ENCODE measurements at places on chromosomes 5 and 9. TPM values are rescaled to one million over a fixed set of nuclear protein-coding genes. Genes with fewer than 3 reads are reported as not detected.

The OR2Y1 gene
- not detected for total RNA-seq

The IL4 gene
- total RNA-seq = not detected

DNA sequence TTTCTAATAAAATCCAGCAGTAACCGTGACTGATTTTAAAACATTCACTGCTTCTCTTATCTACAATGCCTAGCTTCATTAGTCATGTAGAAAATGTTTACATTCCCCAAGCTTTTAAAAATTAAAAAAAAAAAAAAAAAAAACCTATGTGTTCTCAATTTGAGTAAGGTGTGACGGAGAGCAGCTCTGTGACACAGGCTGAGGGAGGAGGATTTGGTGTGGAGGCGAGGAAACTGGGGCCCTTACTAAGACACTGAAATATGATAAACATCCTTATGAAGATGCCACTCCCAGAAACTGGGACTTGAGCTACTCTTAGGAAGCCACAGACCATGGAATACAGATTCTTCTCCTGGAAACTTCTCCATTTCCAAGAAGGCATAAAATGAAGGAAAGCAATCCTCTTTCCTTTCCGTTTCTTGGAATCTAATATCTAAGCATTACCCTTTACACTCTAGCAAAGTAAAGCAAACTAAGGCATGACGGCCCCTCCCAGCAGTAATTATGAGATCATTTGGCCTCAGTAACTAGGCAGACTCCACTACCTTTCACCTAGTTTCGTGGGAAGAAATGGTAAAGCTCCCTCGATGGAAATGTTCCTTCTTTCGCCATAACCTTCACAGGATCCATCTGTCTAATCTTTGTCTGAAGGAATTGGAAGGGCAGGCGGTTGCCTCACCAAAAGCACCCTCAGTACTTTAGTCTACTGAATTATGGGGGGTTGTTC, 23.5 kb downstream of the GRAMD2B start:
- DNase-seq = no peak

- DNase-seq = peak; percentile 68
Measured at GRCh38 chr5:91212714-91213092, 170.4 kb downstream of the ARRDC3 start.

- DNase-seq = no peak
Measured at GRCh38 chr5:10828241-10828640, 67.2 kb upstream of the DAP start.

The IL33 gene
- 38.0 TPM for total RNA-seq

GRCh38 chr5:145062280-145063062, 772.7 kb downstream of the PRELID2 start:
- DNase-seq = no peak

The PRDM9 gene
- not detected for total RNA-seq

DNA sequence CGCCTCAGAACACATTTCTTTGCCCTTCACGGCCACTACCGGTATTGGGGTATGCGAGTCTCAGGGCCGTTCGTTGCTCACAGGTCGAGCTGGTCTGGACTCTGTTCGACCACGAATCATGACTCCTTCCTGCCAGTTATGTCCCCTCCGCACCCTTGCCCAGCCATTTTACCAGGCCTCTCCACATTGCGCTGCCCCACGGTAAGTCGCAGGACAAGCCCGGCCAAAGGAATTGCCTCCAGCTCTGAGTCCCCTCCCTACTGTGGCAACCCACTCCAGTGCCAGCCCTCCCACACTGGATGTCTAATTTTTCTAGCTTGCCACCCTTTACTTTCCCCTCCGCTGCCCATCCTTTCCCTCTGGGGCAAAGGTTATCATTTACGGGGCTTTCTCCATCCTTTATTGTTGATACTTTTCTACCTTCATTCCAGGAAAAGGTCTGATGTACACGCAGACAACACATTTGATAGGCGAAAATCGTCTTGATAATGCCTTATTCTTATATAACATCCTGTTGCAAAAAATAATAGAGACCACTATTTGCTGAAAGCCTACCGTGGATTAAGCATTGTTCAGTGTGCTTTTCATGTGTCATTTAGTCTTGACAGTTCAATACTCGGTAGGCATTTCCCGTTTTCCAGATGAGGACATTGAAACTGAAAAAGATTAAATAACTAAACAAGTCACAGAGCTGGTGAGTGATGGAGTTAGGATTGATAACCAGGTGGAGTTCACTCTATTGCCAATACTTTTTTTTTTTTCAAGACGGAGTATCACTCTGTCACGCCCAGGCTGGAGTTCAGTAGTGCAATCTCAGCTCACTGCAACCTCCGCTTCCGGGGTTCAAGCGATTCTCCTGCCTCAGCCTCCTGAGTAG, 958 bp upstream of the HSPA5 start:
- peak; percentile 72 for DNase-seq

DNA sequence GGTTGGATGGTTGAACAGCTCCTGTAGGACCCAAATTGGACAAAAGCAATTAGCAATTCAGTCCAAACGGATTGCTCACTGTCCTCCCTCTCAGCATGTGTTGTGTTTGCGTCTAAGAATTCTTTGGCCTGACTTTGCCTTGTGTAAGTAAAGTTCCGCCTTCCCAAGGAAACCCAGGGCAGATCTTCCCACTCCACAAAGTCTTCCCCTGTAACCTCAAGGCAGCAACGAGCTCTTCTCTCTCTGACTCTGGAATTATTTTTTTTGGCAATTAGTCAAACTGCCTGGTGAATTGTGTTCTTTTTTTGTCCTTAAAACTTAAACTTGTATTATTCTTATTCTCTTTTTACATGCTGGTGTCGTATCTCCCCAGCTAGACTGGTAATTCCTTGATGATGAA, 20.7 kb upstream of the BASP1 start:
- DNase-seq = no peak

The ZDHHC11B gene
- total RNA-seq = 0.64 TPM

The PCA3 gene
- not detected for total RNA-seq

GRCh38 chr5:31638345-31638744, 586 bp upstream of the PDZD2 start:
- no peak for DNase-seq

DNA sequence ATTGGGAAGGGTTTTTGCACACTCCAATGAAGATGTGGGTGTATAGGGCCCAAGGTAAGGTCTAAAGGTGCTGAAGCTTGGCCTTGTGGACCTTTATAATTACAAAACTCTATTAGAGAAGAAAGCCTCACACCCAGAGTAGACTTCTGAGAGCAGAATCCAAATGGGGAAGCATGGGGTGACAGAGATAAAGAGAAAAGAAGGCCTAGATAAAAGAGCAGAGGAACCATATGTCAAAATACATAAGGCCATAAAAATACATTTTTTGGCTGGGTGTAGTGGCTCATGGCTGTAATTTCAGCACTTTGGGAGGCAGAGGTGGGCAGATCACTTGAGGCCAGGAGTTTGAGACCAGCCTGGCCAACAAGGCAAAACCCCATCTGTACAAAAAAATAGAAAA, 27.4 kb upstream of the TCERG1 start:
- no peak for DNase-seq

DNA sequence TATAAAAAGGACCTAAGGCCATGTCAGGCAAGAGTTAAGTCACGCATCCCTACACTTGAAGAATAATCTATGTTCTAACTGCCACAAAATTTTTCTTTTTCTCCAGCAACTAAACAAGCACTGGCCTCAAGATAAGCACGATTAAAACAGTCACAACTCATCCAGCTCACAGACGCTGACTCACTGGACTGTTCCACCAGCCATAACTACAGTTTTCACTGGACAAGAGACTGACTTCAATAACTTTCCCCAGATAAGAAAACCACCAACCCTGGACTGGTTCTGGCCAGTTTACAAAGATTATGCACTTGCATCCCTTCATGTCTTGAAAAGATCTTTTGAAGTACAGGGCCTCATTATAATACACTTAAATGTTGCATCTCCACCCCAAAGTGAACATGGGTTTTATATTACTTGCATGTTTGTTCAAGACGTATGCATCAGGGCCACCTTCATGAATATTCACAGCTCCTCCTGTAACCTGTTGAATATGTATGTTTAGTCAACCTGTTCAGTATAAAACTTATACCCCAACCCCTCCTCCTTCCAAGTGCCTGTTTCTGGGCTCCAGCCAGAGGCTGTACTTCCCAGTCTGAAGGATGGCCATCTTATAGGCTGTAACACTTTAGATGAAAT, 129.3 kb upstream of the EPB41L4A start:
- DNase-seq = no peak

GRCh38 chr5:45639040-45639439, 57.1 kb downstream of the HCN1 start:
- DNase-seq = no peak
